ENCODE measurements at places on chromosomes 7 and 10.

GRCh38 chr7:31065840-31066239 lies 13.7 kb downstream of the ADCYAP1R1 start:
- DNase-seq, result no peak

- no peak for DNase-seq
Measured at GRCh38 chr7:127897704-127898454, 133.4 kb downstream of the LRRC4 start.

DNA sequence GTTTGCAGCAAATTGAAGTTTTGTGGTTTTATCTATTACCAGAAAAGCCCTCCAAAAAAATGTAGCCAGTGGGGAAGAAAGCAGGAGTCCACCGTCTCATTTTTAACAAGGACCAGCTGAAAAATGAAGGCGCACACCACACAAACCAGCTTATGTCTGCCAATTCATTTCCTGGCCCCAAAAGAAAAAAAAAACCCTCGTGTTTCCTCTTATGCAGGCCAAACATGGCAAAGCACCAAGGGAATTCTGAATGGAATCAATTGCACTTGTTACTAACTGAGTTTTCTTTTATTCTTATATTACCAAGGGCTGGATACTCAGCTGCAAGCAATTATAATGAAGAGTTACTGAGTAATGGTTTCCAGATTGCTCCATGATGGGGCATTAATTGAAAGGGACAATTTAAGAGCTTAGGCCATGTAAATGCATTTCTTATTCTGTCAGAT lies 428.3 kb upstream of the NPVF start:
- DNase-seq, result no peak

DNA sequence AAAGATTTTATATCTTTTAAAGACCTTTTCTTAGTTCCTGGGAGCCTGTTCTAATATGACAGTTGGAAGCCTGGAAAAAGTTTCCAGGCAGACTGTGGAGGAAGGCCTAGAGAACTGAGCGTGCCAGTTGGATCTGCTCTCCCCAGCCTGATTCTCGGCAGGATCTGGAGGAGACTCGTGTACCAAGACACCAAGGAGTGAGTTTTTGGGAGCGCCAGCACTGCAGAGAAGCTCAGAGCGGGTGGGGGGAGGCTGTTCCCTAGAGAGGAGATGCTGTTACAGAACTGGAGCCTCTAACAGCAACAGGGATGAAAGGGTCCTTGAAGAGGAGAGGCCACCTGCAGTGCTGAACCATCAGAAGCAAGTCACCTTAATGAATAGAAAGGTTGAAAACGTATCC lies 52.9 kb downstream of the LYZL2 start:
- DNase-seq, result no peak

- DNase-seq, result no peak
Measured at GRCh38 chr10:31030260-31030659, 1.4 kb downstream of the ZNF438 start.

Data from NCI-H2081 treated with DMSO at 0.1 percent for 48 hours (cell line).